ENCODE measurements at places on chromosomes 11 and 22.

DNA sequence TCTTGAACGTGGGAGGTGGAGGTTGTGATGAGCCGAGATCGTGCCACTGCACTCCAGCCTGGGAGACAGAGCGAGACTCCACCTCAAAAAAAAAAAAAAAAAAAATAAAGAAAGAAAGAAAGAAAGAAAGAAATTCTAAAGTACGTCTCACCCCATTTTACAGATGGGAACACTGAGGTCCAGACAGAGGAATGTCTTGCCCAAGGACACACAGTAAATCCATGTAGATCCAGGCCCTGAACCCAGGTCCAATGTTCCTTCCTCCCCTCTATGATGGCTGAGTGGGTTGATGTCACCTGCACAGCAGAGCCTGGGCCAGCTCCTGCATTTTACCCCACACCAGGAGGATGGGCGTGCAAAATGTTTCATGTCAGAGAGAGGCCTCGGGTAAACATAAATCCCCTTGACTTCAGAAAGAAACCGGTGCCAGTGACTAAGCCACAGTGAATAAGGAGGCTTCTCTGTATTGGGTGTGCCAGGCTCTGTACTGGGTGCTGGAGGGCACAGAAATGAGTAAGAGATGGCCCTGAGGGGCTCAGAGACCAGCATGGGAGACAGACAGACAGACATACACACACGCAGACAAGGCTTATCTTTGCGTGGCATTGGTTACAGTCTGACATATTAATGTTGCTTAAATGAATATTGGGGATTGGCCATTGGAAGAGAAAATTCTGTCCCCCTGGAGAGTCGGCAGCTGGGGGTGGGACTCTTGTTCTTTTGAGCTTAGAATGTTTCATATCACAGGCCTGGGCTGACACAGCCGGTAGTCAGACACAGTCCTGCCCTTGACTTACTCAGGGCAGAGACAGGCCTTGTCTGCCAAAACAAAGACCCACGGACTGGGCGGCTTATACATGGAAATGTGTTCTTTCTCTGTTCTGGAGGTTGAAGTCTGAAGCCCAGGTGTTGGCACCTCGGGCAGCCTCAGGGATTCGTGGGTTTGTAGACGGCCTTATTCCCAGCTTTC lies 105.4 kb downstream of the MIAT start:
- DNase-seq = no peak

- DNase-seq = no peak
Measured at GRCh38 chr11:115566180-115566764, 62.1 kb upstream of the CADM1 start.

DNA sequence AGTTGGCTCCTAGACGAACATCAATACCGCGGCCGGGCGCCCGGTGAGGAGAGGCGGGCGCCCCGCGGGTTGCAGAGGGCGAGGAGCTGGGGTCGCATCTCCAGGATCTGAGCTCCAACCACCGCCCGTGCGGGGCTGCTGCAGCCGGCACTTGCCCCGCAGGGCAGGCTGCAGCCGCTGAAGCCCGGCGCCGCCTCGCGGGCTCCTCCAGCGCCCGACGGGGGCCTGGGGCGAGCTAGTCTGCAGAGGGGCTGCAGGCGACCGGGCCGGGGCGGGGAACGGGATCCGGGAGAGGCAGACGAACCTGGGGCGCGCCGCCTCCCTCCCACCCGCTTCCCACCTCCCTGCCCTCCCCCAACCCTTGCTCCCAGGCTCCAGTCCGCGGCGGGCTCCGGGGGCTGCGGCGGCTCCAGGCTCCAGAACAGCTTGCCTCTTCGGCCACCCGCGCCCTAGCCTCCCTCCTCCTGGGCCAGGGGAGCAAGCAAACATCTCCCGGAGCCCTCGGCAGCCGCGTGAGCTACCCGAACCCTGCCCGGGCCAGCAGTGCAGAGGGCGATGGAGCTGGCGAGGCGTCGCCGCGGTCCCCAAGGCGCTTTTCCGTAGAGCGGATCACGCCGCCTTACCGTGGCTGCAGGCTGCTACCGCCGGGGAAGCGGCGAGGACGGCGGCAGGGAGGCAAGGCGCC lies 802 bp downstream of the TENM4 start:
- DNase-seq = no peak

- DNase-seq = no peak
Measured at GRCh38 chr11:100594320-100594719, 92.8 kb upstream of the ARHGAP42 start.

- no peak for DNase-seq
Measured at GRCh38 chr22:30297991-30298701, 8.8 kb upstream of the CASTOR1 start.

GRCh38 chr11:90243534-90243933 lies 20.7 kb upstream of the CHORDC1 start:
- no peak for DNase-seq

DNA sequence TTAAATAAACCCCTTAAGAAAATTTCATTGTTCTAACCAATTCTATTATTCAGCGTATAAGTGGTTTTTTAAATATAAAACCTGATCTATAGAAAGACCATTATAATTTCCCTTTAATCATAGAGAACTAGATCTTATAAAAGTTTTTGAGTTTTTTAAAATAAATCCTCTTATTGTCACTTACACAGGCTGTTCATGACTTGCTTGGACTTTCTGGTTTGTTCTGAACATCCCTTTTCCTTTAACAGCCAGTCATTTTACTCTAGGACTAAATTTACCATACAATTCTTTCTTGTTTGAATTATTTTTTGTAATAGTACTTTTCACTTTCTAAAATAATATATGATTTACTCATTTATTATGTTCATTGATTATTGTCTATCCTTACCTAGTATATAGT lies 4.7 kb downstream of the NXPE2 start:
- DNase-seq = no peak

- DNase-seq = peak; percentile 98
Measured at GRCh38 chr11:64241241-64241490, 271 bp downstream of the FKBP2 start.

- DNase-seq = no peak
Measured at GRCh38 chr11:83938148-83938547, 652.0 kb upstream of the CCDC90B start.

DNA sequence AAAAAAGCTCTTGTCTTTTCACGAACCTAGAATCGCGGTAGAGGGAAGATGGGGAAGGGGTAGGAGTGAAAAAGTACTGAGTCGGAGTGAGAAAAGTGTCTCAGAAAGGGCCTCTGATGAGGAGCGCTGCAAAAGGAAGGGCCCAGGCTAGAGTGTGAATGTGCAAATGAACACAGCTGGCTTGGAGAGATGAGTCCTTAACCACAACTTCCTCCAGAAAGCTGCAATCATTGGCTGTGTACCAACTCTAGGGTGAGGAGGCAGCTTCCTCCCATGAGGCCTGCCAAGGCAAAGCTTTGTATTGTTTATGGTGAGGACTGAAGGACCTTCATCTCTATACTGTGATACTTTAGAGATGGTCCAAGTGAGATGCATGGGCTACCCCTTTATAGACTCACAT lies 566.9 kb upstream of the ANO5 start:
- DNase-seq = no peak

DNA sequence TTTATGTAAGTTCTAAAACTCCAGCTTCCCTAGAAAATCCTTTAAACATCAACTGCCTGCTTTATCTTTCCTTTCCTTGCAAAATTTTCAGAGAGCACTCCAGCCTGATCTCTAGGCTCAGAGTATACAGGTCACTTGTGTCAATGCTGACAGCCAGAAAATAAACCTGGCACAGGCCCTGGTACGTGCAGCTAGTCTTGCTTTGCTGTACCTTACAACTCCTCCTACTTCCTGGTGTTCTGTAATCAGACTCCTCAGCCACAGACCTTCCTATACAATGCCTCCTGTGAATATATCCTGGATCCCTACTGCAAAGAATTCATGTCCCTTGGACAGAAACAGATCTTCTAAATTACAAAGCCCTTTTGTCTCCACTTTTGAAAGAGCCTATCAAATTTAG lies 24.2 kb upstream of the TMEM123 start:
- no peak for DNase-seq

GRCh38 chr11:65574109-65574810 lies 1.6 kb upstream of the EHBP1L1 start:
- no peak for DNase-seq

GRCh38 chr11:2585566-2586086 lies 114.2 kb downstream of the KCNQ1OT1 start:
- no peak for DNase-seq

DNA sequence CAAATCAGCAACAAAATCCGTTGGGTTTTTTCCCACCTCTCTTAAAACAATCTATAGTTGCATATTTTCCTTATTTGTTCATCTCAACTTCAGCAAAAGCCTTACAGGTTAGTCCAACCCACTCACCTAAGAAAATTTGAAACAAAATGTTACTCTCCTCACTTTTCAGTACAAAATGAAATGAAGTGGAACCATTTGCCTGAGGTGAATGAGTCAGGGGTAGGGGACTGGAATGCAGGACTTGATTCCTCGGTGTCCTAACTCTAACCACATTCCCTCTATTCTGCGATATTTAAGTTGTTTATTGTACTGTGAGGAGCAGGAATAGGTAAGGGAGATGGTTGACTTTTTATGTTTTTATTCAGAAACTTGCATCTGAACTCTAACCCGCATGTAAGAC lies 16.4 kb downstream of the ATP5MG start:
- DNase-seq = no peak

DNA sequence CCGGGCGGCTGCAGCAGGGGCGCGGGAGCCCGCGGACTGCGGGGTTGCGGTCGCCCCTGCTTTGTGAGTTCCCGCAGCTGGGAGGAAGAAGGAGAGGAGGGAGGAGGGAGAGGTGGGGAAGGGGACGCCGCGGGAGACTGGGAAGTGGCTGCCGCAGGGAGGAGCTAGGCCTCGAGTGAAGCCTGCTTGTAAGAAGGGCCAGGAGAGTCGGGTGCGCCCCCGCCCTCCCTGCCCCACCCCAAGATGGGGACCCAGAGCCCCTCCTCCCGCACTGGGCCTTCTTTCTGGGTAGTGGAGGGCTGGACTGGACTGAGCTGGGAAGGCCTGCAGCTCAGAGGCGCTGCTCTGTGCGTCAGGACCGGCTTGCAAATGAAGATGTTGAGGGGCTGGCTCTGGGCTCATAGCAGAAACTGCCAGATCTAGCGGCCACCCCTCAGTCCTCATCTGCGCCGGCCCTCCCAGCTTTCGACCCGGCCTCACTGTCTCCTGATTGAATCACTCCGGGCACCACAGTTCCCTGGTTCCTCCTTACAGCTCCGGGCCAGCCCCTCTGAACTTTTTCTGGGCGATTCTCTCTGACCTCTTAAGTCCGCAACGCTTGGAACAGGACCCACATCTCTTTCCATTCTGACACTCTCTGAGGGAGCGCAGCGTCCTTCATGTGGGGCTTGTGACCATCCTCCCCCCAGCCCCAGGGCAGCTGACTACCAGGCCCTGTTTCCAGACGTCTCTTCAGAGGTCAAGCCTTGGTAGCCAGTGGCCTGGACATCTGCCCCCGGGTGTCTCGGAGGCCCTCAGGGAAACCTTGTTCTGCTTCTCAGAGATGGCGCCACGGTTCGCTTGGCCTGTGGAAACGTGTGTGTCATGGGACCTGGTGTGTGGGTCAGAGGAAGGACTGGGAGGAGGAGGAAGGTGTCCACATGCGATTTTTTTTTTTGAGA lies 21.9 kb downstream of the SERPINH1 start:
- DNase-seq = no peak

GRCh38 chr11:66070604-66071380 lies 720 bp downstream of the PACS1 start:
- DNase-seq = no peak

DNA sequence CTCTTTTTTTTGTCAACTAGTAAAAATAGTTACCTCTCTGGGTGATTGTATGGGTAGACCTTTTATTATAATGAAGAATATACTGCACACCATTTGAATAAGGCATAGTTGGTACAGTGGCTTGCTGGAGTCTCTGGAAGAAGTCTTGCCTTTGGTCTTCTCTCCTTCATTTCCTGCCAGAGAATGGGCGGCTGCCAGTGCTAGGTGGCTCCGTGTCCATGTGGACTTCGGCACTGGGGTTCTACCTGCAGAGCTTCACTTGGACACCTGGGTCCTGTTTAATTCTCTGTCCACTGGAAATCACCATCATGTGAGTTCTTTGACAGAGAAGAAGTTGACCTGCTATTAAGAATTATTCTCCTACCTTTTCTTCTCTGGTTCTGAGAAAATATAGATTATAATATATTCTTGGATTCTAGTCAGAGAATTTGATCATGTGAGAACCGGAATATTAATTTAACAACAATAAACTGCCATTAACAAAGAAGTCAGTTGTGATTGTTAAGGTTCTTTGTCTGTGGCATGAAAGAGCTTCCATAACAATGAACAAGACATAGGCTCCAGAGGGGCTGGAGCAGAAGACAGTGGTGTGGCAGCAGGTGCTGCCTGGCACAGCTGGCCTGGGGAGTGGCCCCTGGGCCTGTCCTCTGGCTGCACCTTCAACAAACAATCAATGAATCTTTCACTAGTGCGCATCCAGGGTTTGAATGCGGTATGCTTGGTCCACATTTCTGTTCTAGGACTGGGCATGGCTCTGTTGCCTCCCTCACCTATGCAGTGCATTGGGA lies 77.5 kb downstream of the PPFIBP2 start:
- DNase-seq = no peak

DNA sequence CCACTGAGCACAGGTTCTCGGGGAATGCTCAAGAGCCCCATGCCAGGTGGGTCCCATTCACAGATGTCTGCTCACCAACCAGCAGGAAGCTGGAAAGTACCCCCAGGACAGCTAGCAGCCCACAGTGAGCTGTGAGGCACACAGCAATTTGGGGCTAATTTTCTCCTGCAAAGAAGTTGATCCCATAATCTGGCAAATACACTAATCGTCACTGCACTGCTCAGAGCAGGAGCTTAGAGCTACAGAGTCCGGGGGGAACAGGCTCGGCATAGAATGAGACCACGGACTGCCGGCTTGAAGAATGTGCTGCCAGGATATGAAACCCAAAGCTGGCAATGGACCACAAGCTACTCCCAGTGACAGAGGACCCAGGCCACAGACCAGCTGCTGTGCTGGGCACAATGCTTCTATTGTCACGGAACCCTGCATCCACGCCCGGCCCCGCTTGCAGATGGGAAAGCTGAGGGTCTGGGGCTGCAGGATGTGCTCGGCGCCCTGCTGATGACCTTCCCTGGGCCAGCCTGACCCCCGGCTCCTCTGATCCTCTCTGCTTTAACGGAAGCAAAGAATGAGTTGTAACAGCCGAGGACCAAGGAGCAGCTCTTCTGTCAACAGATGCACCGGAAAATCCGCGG lies 239.7 kb downstream of the CTTN start:
- DNase-seq = no peak

GRCh38 chr22:30857791-30858190 lies 110.8 kb downstream of the MORC2 start:
- no peak for DNase-seq

GRCh38 chr11:133507185-133507584 lies 25.1 kb downstream of the OPCML start:
- DNase-seq = no peak

- DNase-seq = no peak
Measured at GRCh38 chr11:19790831-19791552, 78.4 kb downstream of the NAV2 start.

- DNase-seq = no peak
Measured at GRCh38 chr11:118180300-118180703, 3.9 kb upstream of the SCN2B start.

DNA sequence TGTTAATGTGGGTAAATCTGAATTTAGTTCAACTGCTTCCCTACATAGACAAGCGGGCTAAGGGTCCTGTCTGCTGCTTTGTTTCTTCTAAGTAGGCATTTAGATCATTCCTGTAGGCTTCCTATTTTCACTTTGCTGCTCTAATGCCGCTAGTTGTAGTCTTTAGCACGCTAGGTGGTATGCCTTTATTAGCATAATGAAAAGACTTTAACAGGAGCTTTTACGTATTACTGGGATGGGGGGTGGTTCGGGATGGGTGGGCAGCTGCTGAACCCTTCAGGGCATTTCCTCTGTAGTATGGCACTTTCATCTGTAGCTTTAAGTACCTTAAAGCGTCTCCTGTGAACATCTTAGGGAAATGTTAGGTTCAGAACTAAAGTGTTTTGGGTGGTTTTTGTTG lies 85.3 kb downstream of the GGT1 start:
- DNase-seq = no peak
